ENCODE measurements at places on chromosomes 2 and 18. TPM values are rescaled to one million over a fixed set of nuclear protein-coding genes. Genes with fewer than 3 reads are reported as not detected.

DNA sequence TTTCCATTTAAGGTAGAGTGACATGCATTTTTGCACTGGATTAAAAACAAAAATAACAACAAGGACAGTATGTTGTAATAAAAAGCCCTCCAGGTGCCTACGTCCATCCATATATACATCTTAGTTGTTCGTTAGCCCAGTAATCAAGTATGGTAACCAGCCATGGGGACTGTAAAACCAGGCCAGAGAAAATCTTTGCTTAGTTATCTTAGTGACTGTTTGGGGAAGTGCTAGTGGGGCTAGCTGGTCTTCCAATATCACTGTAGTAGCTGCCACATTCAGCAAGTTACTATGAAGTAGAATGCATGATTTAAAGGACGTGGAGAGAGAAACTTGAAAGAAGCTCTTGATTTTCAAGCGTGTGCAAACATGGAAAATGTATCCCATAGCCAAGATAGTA, 95.9 kb upstream of the STON1 start:
- no peak for DNase-seq
- peaks cover 2% of the 10 kb centered on the region for H3K4me1 ChIP-seq
- no peak overlapping the region for H3K27ac ChIP-seq
- H3K36me3 ChIP-seq: no peaks in the 10 kb centered on the region
- peaks cover 2% of the 10 kb centered on the region for H3K27me3 ChIP-seq

DNA sequence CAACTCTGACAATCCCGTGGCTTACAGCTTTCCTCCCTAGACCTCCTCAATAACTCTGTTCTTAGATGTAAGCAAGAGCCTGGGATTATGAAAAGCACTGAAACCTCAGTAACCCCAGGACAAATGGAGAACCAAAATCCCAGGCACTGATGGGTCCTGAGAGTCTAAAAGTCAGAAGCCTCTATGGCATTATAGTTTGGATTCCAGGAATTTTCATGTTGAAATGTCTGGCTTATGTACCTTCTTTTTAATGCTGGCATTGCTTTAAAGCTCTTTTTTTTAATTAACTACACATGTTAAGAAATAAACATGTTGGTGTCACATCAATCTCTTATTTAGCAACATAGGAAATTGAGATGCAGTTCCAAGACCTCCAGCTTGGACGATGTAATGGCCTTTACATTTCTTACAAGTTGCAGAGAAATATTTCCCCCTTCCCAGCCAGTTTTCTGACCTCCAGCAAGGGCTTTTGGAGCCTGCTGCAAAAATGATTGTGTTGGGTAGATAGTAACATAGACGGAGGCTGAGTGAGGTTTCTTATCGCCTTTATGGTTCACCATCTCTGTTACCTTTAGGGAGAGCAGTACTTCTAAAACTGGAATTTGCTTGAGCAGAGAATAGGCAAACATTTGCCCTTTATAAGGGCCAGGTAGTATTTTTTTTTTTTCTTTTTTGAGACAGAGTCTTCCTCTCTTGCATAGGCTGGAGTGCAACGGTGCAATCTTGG, 84.8 kb upstream of the RASGRP3 start:
- H3K27me3 ChIP-seq: peaks cover 7% of the 10 kb centered on the region
- no peak for DNase-seq
- H3K36me3 ChIP-seq: no peaks in the 10 kb centered on the region
- no peak overlapping the region for H3K4me3 ChIP-seq
- no peak overlapping the region for H3K27ac ChIP-seq

- H3K36me3 ChIP-seq: no peaks in the 10 kb centered on the region
- H3K27me3 ChIP-seq: peaks cover 42% of the 10 kb centered on the region
- peaks cover 25% of the 10 kb centered on the region for H3K4me1 ChIP-seq
- peak overlapping the region; percentile 82 for H3K4me3 ChIP-seq
- peak overlapping the region; percentile 62 for H3K27ac ChIP-seq
These were observed 1.3 kb upstream of the LRP2 start for GRCh38 chr2:169363560-169364150.

GRCh38 chr2:127014630-127015029, 92.3 kb downstream of the BIN1 start:
- peaks cover 19% of the 10 kb centered on the region for H3K27me3 ChIP-seq
- H3K27ac ChIP-seq: no peak overlapping the region
- no peaks in the 10 kb centered on the region for H3K36me3 ChIP-seq
- no peak overlapping the region for H3K4me3 ChIP-seq
- H3K4me1 ChIP-seq: no peaks in the 10 kb centered on the region

DNA sequence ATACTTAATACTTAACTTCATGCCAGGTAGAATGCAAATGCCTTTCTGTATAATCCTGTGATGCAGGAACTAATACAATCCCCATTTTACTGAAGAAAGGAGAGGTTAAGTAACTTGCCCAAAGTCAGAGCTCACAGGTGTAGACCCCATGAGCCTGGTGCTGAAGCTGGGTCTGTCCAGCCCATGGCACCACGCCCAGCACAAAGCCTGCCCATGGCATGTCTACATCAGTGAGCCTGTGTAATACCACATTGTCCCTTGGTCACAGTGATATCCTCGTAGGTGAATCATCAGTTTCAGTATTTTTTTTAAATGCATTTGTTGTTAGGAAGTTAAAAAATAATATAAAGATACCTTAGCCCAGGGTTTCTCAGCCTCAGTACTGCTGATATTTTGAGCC, 69.9 kb upstream of the MCFD2 start:
- H3K27ac ChIP-seq: peak overlapping the region; percentile 96
- peaks cover 13% of the 10 kb centered on the region for H3K36me3 ChIP-seq
- no peaks in the 10 kb centered on the region for H3K27me3 ChIP-seq
- H3K4me1 ChIP-seq: peaks cover 43% of the 10 kb centered on the region

- H3K27ac ChIP-seq: no peak overlapping the region
- H3K36me3 ChIP-seq: peaks cover 2% of the 10 kb centered on the region
- DNase-seq: no peak
- H3K27me3 ChIP-seq: peaks cover 4% of the 10 kb centered on the region
These were observed 127.7 kb downstream of the DTNA start for GRCh38 chr18:34837769-34838272.

- H3K27me3 ChIP-seq: no peaks in the 10 kb centered on the region
- H3K4me3 ChIP-seq: no peak overlapping the region
- H3K4me1 ChIP-seq: peaks cover 4% of the 10 kb centered on the region
- DNase-seq: no peak
These were observed 151.8 kb downstream of the MBP start for GRCh38 chr18:76980663-76981395.

GRCh38 chr2:18560797-18561085, 288 bp upstream of the RDH14 start:
- no peak for DNase-seq
- peak overlapping the region; percentile 89 for H3K27ac ChIP-seq
- no peaks in the 10 kb centered on the region for H3K27me3 ChIP-seq
- peaks cover 25% of the 10 kb centered on the region for H3K4me1 ChIP-seq
- peaks cover 38% of the 10 kb centered on the region for H3K36me3 ChIP-seq

DNA sequence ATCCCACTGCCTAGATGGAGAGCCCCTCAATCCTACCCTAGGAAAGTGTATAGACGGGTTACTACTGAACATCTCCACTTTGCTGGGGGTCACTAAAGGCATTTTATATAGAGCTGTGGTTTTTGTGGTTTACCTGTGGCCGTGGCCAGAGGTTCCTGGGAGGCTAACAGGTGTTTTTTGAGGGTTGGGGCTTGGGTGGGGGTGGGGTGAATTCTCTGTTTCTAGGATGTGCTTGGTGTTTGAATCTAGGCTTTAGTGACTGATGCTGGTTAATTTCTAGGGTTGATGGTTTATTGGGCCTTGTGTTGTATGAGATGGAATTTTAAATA, 7.7 kb downstream of the HOXD8 start:
- DNase-seq: no peak
- H3K4me3 ChIP-seq: no peak overlapping the region
- peaks cover 80% of the 10 kb centered on the region for H3K27me3 ChIP-seq
- H3K27ac ChIP-seq: no peak overlapping the region

DNA sequence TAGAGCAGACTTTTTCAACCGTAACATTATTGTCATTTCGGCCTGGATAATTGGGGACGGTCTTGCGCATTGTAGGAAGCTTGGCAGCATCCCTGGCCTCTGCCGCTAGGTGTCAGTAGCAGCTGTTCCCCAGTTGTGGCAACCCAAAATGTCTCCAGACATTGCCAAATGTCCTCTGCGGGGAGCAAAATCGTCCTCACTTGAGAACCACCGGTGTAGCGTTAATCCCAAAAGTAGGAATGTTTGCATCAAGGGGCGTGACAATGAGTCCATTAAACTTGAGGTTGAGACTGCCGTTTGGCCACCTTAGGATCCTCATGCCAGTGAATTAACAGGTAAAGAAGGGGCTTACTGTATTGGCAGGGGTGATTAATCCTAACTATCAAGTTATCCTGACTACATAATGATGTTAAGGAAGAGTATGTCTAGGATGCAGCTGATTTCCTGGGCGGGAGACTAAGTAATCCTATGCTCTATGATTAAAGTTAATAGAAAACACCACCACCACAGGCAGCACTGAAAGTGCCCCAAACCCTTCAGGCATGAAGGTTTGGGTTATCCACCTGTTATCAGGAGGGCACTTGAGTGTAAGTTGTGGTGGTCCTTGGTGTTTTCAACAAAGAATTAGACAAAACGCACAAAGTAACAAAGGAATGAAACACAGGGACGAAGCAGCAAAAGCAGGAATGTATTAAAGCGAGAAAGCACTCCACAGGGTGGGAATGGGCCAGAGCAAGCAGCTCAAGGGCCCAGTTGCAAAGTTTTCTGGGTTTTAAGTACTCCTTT, 4.9 kb upstream of the ZC3H8 start:
- H3K4me3 ChIP-seq: peak overlapping the region; percentile 51
- H3K27me3 ChIP-seq: peaks cover 11% of the 10 kb centered on the region
- DNase-seq: peak; percentile 79
- peaks cover 15% of the 10 kb centered on the region for H3K4me1 ChIP-seq

GRCh38 chr2:101140237-101140636, 10.9 kb downstream of the TBC1D8 start:
- H3K4me3 ChIP-seq: no peak overlapping the region
- H3K27me3 ChIP-seq: peaks cover 22% of the 10 kb centered on the region
- H3K36me3 ChIP-seq: no peaks in the 10 kb centered on the region
- H3K27ac ChIP-seq: no peak overlapping the region
- DNase-seq: no peak
- no peaks in the 10 kb centered on the region for H3K4me1 ChIP-seq

GRCh38 chr18:12253663-12254135, 462 bp upstream of the CIDEA start:
- H3K4me1 ChIP-seq: no peaks in the 10 kb centered on the region
- H3K4me3 ChIP-seq: no peak overlapping the region
- no peaks in the 10 kb centered on the region for H3K36me3 ChIP-seq
- H3K27ac ChIP-seq: no peak overlapping the region
- DNase-seq: no peak

GRCh38 chr2:17858064-17858463, 20.4 kb upstream of the KCNS3 start:
- H3K4me1 ChIP-seq: no peaks in the 10 kb centered on the region
- no peak for DNase-seq
- no peak overlapping the region for H3K27ac ChIP-seq
- no peak overlapping the region for H3K4me3 ChIP-seq
- no peaks in the 10 kb centered on the region for H3K36me3 ChIP-seq

- no peak for DNase-seq
- no peak overlapping the region for H3K27ac ChIP-seq
- peaks cover 8% of the 10 kb centered on the region for H3K4me1 ChIP-seq
- H3K4me3 ChIP-seq: no peak overlapping the region
- no peaks in the 10 kb centered on the region for H3K27me3 ChIP-seq
These were observed 32.1 kb upstream of the LCLAT1 start for GRCh38 chr2:30414961-30415360.

DNA sequence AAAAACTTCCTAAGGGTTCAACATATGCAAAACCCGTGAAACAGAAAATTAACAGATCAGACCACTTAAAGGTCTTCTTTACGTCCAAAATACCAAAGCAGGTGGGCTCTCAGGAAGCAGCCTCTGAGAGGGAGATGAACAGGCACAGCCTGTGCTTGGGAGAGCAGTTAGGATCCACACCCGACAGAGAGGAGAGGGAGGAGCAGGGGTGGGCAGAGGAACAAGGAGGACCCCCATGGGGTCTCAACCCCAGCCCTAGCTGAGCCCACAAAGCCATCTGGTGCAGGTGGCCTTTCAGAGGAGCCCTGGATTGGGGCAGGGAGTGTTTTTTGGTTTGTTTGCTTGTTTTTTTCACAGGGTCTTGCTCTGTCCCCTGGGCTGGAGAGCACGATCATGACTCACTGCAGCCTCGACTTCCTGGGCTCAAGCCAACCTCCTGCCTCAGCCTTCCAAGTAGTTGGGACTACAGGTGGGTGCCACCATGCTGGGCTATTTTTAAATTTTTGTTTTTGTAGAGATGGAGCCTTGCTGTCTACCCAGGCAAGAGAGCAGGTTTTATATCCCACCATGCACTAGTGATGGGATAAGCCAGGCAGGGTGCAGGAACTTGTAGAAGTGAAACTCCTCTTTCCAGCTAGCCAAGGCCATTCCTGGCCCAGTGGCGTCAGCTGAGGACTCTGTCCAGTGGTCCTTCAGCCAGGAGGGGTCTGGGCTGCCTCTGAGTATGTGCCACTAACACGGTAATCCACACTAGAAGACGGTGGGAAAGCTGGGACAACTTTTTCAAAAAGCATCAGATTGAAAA, 154.1 kb upstream of the HDAC4 start:
- no peak overlapping the region for H3K4me3 ChIP-seq
- H3K36me3 ChIP-seq: no peaks in the 10 kb centered on the region
- no peak overlapping the region for H3K27ac ChIP-seq
- H3K4me1 ChIP-seq: peaks cover 10% of the 10 kb centered on the region
- no peak for DNase-seq

DNA sequence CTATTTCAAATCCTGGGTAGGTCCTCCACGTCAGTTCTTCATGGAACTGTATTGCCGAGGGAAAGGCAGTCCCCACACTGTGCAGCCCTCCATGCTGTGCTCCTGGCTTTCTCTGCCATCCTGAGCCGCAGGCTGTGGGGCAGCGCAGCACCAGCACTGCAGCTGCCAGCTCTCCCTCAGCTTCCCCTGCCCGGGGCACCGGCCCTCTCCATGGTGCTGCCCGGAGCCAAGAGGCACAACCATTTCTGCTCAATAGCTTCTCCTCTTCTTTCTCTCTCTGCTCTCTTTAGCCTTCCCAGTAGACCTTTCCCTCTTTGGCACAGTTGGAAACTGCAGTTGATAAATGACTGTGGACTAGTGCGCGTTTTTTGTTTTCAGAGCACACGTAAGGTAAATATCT, 12.1 kb downstream of the ANKRD23 start:
- H3K27ac ChIP-seq: no peak overlapping the region
- H3K4me1 ChIP-seq: no peaks in the 10 kb centered on the region
- H3K4me3 ChIP-seq: no peak overlapping the region
- no peak for DNase-seq
- H3K36me3 ChIP-seq: peaks cover 13% of the 10 kb centered on the region

GRCh38 chr2:181374781-181375675, 82.2 kb upstream of the ITGA4 start:
- DNase-seq: no peak
- H3K27me3 ChIP-seq: no peaks in the 10 kb centered on the region

- H3K36me3 ChIP-seq: peaks cover 40% of the 10 kb centered on the region
- DNase-seq: no peak
- H3K4me1 ChIP-seq: peaks cover 16% of the 10 kb centered on the region
- H3K27me3 ChIP-seq: no peaks in the 10 kb centered on the region
- no peak overlapping the region for H3K27ac ChIP-seq
These were observed 21.0 kb downstream of the SPOPL start for GRCh38 chr2:138522556-138522955.

GRCh38 chr2:7375901-7376300, 458.7 kb downstream of the RNF144A start:
- DNase-seq: no peak
- no peaks in the 10 kb centered on the region for H3K36me3 ChIP-seq
- H3K27me3 ChIP-seq: peaks cover 4% of the 10 kb centered on the region

NEU2 gene
- not detected for total RNA-seq

DSEL gene
- 0.60 TPM for total RNA-seq

TNFAIP6 gene
- total RNA-seq: not detected

STAMBP gene
- 38.9 TPM for total RNA-seq

KIF5C gene
- total RNA-seq: 13.3 TPM

CCDC141 gene
- 11.8 TPM for total RNA-seq

PID1 gene
- total RNA-seq: 0.11 TPM

SLC23A3 gene
- total RNA-seq: 4.4 TPM

CYP26B1 gene
- not detected for total RNA-seq

COL6A3 gene
- 0.45 TPM for total RNA-seq

PRSS56 gene
- not detected for total RNA-seq
